ENCODE measurements at places on chromosomes 16 and 17.

- no peak for DNase-seq
Observed at GRCh38 chr17:78981010-78981888, 1.5 kb upstream of the LGALS3BP start.

DNA sequence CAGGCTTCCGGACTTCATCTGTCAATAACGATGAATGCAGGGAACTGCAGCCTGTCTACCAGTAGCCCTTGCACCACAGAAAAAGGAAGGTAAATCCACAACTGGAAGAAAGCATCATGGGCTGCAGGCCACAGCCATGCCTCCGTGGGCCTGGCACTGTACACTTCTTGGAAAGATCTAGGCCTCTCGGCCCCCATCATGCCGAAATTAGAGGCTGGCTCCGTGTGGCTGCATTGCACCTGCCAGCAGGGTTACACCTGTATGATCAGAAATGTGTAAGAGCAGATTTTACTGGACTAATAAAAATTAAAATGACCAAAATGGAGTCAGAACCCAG, 52.2 kb downstream of the SDK2 start:
- DNase-seq, result no peak

DNA sequence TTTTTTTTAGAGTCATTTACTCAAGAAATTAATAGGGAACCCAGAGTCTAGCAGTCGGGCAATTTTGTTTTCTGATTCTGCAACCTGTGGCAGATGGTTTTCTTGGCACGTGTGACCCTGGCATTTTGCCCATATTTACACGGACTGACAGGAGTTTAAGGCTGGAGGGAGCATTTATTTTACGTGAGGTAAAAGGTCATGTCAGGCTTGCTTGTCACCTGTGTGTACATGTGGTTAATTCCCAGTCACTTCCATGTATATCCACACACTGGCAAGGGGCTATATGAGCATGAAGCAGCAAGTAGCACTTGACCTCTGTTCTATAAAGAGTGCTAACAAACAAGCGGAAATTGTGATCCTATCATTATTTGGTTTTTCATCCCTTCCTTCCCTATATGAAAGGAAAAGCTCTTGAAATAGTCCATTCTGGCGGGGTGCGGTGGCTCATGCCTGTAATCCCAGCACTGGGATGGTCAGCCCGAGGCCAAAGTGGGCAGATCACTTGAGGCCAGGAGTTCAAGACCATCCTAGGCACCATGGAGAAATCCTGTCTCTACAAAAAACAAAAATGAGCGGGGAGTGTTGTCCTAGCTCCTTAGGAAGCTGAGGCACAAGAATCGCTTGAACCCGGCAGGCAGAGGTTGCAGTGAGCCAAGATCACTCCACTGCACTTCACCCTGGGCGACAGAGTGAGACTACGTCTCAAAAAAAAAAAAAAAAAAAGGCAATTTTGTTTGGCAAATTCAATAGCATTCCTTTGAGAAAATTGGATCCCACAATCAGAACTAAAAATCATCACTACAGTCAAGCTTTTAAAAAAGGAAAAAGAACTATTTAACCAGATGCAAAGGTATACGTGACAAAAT, 2.1 kb downstream of the SPAG9 start:
- no peak for DNase-seq

DNA sequence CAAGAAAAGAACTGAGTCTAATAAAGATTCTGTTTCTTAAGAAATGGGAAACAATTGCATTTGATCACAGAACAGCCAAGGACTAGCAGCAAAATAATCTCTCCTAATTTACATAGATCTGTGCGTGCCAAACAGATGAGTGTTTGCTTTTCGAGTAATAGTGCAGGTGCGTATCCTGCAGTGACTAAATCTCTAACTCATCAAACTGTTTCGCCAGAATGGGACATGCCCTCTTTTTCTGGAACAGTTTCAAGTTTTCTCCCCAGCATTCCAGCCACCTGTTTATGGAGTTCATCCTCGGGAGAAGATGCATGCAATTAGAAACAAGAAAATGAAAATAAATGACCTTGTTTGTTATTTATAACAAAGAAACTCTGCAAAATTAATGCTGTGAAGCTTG, 5.7 kb upstream of the TOX3 start:
- peak; percentile 65 for DNase-seq

DNA sequence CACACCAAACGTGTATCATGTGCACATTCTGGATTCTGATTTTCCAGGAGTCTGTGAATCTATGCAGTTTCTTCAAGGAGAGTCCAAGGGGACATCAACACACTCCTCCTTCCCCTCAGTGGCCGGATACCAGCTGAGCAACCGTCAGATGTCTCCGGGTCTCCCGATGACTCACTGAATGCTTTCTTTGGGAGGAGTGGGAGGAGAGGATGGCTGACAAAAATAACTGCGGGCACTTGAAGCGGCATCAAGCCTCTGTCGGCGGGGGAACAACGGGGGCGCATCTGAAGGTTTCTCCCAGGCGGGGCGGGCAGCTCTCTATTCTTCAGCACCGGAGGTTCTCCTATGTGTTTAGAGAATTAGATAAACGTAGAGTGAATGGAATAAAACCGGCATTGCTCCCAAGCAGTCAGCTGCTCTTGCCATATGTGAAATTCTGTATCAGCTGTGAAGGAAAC, 24.6 kb upstream of the LRRC75A start:
- no peak for DNase-seq

GRCh38 chr16:3198334-3199072, 10.5 kb downstream of the OR1F1 start:
- DNase-seq, result no peak

DNA sequence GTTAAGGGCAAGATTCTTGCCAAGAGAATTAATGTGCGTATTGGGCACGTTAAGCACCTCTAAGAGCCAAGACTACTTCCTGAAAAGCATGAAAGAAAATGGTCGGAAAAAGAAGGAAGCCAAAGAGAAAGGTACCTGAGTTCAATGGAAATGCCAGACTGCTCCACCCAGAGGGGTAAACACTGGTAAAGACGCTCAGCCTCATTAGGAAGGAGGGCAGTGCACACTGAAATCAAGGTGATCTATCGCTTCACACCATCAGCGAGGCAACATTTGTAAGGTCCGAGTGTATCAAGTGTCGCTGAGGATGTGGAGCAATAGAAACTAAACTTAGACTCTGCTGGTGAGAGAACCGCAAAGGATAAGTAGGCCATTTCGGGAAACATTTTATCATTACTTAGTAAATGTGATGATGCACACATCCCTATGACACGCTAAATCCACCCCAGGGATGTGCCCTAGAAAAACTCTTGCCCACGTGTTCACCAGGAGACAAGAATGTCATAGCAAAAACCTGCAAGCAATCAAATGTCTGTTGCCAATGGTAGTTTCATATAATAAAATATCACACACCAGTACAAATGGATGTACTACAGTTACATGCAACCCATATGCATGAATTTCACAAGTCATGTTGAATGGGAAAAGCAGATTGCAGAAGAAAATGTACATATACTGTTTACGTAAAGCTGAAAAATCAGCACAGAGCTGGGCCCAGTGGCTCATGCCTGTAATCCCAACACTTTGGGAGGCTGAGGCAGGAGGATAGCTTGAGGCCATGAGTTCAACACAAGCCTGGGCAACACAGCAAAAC, 23.6 kb downstream of the CNTROB start:
- no peak for DNase-seq

- no peak for DNase-seq
Observed at GRCh38 chr16:61797961-61798507, 238.2 kb downstream of the CDH8 start.

GRCh38 chr17:3801792-3802191, 804 bp upstream of the ITGAE start:
- no peak for DNase-seq

- no peak for DNase-seq
Observed at GRCh38 chr16:57017251-57017650, 27.9 kb downstream of the NLRC5 start.

DNA sequence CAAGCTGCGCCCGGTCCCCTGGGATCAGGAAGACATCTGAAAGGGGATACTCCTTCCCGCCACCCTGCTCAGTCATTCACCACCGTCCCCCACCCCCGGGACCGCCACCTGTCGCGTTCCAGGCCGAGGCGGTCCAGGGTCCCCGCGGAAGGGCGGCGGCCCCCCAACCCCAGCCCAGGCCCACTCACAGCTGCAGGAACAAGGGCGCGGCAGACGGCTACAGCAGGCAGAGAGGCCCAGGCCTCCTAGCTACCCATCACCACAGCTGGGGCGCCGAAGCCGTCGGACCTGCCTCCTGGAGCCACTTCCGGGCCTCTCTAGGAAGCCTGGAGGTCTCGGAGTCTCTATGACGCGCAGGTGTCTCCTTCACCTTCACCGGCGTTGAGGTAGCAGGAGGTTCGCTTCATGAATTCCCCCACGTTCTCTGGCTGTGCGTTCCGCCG, at the start of gene SDR42E1:
Gene SDR42E1 (minus strand): TSS at position 272 of the 443 bp plus-strand sequence. CDS start 10,612 bp downstream, outside the sequence.
- DNase-seq, result peak; percentile 35

DNA sequence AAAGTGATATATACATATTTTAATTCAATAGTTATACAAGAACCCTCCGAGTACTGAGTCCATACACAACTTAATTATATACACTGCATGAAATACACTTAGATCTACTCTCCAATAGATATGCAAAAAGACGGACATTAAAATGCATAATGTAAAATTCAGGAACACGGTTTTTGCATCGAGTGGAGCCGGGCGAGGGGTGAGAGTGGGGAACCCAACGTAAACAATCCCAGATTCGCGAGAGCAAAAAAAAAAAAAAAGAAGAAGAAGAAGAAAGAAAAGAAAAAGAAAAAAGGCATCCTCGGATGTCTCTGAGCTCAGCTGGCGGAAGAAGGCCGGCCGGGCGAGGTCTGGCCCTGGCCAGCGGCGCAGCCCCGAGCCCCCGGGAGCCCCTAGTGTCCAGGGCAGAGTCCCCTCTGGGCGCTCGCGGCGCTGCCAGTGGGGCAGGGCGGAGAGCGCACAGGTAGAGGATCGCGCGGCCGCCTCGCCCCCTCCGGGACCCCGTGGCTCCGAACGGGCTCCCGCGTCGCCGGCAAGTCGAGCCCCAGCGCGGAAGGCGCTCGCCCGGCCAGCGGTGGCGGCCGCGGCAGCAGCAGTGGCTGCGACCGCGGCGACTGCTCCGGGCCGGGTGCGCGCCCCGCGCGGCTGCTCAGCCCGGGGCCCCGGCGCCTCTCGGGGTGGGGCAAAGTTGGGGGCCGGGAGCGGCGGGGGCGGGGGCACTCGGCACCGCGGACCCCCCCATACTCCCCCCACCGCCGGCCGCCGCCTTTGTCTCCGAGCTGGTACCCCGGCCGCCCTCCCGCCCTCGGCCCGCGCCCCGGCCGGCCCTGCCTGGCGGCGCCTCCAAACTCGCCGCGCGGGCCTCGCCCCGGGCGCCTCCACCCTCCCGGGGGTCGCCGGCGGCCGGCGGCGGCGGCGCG, 9.6 kb upstream of the ZFHX3 start:
- no peak for DNase-seq

DNA sequence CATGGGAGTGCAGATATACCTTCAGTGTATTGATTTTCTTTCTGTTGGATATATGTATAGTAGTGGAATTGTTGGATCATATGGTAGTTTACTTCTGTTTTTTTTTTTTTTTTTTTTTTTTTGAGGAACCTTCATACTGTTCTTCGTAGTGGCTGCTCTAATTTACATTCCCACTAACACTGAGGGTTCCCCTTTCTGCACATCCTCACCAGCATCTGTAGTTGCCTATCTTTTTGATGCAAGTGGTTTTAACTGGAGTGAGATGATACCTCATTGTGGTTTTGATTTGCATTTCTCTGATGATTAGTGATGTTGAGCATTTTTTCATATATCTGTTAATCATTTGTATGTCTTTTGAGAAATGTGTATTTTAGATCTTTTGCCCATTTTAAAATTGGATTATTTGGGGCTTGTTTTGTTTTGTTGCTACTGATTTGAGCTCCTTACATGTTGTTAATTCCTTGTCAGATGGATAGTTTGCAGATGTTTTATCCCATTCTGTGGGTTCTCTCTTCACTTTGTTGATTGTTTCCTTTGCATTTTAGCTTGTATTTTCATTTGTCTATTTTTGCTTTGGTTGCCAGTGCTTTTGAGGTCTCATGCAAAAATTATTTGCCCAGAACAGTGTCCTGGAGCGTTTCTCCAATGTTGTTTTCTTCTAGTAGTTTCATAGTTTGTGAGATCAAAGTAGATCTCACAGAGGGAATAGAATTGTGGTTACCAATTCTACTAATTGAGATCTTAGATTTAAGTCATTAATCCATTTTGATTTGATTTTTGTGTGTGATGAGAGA, 25.0 kb upstream of the BCAS3 start:
- DNase-seq, result no peak

DNA sequence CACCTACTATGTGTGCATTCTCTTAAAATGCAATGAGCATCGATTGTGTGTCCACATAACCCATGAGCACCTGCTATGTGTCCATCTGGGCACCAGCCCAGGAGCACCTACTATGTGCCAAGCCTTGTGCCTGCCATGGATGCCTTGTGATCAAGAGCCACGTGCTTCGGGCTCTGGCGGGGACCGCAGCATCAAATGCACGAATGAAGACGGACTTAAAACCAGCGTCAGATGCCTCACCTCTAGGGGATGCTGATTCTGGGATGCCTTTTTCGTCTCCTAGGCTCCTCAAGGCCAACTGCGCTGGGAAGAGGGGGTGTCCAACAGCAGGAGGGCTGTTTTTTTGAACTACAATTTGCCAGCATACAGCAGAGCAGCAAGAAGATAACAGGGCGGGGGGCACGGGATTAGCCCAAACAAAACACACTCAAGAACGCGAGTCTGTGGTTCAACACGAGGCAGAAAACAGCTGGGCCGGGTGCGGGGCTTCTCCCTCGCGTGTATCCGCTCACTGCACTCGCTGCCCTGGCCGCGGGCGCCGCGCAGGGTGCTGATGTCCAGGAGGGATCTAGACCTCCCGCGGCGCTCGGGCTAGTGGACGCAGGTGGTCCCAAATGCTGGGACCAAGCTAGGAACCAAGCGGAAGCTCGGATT, 1.2 kb upstream of the GLIS2 start:
- DNase-seq, result no peak

All from NCI-H1436 treated with DMSO at 0.1 percent for 48 hours (cell line).